ENCODE measurements at places on chromosomes 13 and 19.

GRCh38 chr13:94009701-94010100, 469.8 kb downstream of the DCT start:
- no peak for DNase-seq

DNA sequence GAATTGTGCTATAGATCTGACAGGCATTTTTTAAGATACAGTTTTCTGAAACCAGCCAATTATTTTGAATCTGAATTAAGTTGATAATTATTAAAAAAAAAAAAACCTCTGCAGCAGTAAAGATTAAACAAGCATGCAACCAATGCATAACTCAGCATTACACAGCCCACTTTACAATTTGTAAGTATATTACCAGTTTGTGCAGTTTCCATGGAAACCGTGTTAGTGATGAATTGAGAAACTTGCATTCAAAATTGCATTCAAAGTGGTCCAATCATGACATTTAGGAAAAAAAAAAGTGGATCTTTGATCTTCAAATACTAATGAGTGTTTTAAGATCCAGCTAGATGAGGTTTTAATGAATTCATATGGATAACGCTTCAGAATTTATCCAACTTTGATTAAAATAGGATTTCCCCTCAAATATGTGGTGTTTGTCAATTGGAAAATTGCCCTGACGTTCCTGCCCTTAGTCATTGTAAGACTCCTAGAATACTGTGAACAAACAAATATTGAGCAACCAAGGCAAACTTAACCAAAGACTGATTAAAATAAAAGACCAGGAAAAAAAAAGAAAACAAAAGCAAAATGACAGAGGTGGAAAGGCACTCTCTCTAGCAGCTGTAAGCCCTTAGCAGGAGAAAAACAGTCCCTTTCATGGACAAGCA, 314.8 kb upstream of the MAB21L1 start:
- no peak for DNase-seq

DNA sequence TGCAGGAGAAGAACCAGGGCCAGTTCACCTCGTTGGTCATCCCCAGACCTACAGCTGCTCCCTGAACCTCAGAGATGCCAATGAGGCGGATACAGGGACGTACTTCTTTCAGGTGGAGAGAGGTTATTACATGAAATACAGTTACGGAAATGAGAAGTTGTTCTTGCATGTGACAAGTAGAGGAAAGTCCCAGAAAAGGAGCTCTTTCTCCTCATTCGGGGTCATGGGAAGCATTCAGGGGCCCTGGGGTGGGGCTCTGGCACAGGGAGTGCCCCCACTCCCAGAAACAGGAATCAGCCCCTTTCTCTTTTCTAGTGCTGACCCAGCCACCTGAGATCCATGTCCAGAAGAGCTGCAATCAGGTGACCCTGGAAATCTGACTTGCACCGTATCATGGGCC, 4.5 kb upstream of the SIGLEC9 start:
- DNase-seq = no peak

GRCh38 chr13:52665325-52665724, 12.7 kb downstream of the SUGT1 start:
- no peak for DNase-seq

GRCh38 chr13:46320821-46321220, 66.2 kb downstream of the RUBCNL start:
- no peak for DNase-seq

GRCh38 chr13:112556600-112556999, 31.4 kb downstream of the TUBGCP3 start:
- no peak for DNase-seq

DNA sequence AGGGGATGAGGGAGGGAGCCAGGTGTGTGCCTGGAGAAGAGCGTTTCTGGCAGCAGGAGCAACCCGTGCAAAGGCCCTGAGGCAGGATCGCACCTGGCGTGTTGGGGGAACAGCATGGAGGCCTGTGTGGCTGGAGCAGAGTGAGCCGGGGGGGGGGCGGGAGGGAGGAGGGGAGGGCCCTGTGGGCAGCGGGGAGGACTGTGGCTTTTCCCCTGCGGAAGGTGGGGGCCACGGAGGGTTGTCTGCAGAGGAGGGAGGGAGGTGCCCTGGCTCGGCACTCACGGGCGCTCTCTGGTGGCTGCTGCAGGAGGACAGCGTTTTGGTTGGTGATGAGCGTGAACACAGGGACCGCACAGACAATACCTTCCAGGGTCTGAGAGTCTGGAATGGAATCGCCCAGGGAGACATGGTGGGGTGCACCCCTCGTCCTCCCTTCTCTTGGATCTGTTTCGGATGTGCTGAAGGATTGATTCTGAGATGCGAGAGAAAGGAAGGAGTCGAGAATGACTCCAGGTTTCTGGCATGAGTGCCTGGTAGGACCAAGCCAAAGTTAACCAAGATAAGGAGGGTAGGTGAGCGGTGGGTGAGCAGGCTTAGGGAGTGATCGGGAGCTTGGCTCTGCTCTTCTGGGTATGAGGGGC, 6.5 kb downstream of the RAB11B start:
- DNase-seq = no peak

GRCh38 chr19:18278521-18279265, 2.7 kb downstream of the JUND start:
- no peak for DNase-seq

GRCh38 chr13:52165411-52165810, 6.0 kb upstream of the NEK3 start:
- no peak for DNase-seq

DNA sequence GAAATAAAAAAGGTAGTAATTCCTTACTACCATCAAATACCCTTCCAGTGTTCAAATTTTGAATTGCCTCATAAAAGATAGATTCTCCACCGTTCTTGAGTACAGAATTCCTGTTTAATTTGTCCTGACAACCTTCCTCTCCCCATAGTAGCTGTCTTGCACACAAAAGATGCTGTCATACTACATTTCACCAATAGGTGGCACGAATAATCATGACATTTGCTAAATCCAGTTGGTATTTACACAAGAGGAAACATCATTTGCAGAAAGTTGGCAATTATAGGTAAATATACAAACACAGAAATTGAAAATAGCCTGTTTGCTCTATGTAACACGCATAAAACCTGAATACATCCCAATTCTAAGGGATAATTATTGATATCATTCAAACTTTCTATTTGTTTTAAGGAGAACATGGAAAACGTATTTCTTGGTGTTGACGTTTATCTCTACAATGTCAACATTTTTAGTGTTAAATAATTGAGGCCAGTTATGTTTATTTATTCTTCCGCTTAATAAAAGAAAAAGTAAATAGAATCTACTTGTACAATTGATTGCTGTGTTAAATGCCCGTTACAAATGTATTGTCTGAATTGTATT, 58.3 kb upstream of the CLDN10 start:
- DNase-seq = no peak

GRCh38 chr13:23377983-23378632, 55.4 kb downstream of the SACS start:
- DNase-seq = no peak

DNA sequence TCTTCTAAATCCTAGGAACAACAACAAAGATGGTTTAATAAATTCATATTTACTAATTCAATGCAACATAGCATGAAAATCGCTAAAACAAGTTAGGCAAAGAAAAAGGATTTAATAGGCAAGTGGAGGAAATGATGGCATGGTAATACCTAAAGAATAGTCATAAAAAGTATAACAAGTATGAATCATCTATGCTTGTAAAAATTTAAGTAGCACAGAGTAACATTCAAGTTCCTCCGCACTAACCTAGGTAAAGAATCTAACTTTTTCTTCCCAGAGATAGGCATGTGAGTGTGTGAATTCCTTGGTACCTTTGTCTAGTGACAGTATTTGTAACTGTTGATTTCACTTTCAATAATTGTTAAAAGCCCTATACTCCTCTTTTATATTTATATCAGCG, 42.6 kb downstream of the RCBTB2 start:
- no peak for DNase-seq

DNA sequence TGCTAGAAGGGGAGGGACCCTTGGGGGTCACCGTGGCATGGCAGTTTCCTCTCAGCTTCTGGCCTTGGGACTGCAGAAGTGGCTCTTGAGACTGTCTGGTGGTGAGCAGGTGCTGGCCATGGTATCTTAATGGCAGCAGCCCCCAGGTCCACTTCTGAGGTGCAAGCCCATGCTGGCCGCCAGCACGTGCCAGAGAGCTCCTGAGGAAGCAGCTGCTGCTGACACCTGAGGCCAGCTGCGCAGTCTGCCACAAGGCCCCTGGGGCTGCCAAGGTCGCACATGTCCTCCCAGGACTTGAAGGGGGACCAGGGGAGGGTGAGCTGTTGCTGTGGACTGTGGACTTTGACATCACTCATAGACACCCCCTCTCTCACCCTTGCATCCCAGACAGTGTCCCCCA, 48.0 kb downstream of the NFIX start:
- no peak for DNase-seq

DNA sequence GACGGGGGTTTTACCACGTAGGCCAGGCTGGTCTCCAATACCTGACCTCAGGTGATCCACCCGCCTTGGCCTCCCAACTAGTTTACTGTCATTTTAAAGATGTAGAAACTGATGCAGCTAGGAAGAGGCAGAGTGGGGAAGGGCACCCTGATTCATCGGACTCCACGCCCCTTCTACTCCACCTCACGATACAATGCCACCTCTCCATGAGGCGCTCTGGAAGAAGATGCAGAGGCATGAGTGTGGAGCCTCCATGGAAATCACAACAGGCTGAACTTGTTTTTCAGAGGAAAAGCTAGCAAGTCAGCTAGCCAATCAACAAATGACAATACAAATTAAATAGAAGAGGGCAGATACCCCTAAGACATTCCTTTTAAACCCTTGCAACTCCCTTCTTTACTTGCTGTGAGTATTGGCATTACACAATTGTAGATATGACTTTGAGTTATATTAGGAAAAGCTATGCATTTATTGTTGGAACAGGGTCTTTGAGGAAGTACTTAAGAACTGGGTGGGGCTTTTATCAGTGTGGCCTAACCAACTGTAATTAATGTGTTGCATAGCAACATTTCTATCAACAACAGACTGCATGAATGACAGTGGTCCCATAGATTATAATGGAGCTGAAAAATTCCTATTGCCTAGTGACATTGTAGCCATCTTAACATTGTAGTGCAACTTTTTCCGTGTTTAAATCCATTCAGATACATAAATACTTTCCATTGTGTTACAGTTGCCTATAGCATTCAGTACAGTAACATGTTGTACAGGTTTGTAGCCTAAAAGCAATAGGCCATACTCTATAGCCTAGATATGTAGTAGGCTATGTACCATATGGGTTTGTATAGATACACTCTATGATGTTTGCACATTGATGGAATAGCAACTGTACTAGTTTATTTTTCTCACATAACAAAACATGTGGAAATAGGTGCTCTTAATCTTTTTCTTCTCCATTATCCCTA, 17.6 kb downstream of the WDFY2 start:
- DNase-seq = no peak

GRCh38 chr13:41492432-41493260, 35.3 kb downstream of the RGCC start:
- DNase-seq = no peak

DNA sequence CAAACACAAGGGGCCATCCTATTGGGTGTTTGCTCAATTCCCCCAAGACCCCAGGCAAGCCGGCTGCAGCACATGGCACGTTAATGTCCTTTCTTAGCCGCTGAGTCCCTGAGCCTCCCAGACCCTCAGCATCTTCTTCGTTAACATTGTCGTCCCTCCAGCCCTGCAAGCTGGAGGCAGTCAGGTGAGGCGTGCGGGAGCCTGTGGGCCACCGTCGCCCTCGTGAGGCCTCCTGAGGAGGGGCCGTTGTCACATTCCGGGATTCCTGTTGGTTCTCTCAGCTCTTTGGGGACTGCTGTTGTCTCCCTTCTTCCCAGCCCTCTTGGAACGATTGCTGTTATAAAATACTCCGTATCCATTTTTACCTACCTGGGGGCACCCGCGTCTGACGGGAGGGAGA, 140.6 kb downstream of the KDM4B start:
- DNase-seq = no peak

- DNase-seq = no peak
Observed at GRCh38 chr19:54040003-54040402, 23.7 kb downstream of the VSTM1 start.

GRCh38 chr19:46859637-46860124, 1.1 kb upstream of the ARHGAP35 start:
- DNase-seq = peak; percentile 69

- no peak for DNase-seq
Observed at GRCh38 chr13:40792284-40793051, 3.1 kb downstream of the SLC25A15 start.

DNA sequence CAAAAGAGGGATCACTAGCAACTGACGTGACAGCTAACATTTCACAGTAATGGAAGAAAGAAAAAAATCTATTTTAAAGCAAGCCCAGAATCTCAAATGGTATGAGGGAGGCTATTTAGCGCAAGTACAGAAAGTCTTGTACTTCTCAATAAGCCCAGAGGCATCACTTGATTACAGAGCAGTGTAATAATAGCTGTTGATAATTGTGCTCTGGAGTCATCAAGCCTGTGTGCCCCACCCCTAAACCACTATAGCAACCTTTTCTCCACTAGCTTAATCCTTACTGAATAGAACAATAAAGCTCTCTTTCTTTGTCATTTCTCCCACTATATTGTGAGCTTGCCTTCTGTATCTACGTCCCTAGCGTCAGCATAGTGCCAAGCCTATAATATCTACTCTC, 56.6 kb downstream of the FREM2 start:
- DNase-seq = no peak

- DNase-seq = no peak
Observed at GRCh38 chr19:35068941-35069634, 27.6 kb downstream of the HPN start.

DNA sequence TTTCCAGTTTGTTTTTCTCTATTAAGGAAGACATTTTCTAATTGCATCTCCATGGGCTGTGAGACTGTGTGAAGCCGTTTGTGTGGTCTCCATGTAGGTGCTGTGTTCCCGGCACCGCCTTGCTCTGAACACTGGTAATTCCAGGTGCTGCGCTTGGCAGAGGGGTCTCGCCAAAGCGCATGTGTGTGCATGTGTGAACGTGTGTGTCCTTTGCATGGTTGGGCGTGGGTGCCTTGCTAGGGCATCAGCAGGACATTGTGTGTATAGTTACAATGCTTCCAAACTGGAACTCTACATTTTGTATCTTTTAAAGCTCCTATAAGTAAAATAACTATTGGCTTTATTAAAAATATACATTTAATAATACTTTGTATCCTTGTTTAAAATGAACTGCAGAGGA, 9.8 kb upstream of the GPI start:
- DNase-seq = no peak

- DNase-seq = peak; percentile 41
Observed at GRCh38 chr13:94674609-94675348, 37.6 kb downstream of the SOX21 start.

DNA sequence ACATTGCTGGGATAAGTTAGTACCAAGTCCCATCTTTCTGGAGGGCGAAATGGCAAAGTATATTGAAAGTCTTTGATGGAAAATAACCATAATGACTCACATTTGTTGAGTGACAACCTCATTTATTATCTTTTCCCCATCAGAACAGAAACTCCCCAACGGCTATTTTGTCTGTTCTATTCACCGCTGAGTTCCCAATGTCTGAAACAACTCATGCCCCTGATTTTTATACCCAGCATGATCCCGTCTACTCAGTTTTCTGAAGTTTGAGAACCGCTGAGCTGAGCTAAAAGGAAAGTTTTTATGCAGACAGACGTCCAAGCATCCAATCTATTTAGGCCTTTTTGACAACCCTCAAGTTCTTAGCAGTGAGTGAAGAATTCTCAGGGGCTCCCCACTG, 7.8 kb upstream of the TINCR start:
- no peak for DNase-seq
